ENCODE measurements at places on chromosomes 3 and 15.

GRCh38 chr3:113070681-113071113 lies 79.9 kb downstream of the GTPBP8 start:
- no peak for DNase-seq

- DNase-seq = peak; percentile 89
Measured at GRCh38 chr3:165855581-165855980, 18.4 kb upstream of the BCHE start.

GRCh38 chr3:146326875-146327543 lies 76.1 kb upstream of the PLSCR4 start:
- peak; percentile 44 for DNase-seq

DNA sequence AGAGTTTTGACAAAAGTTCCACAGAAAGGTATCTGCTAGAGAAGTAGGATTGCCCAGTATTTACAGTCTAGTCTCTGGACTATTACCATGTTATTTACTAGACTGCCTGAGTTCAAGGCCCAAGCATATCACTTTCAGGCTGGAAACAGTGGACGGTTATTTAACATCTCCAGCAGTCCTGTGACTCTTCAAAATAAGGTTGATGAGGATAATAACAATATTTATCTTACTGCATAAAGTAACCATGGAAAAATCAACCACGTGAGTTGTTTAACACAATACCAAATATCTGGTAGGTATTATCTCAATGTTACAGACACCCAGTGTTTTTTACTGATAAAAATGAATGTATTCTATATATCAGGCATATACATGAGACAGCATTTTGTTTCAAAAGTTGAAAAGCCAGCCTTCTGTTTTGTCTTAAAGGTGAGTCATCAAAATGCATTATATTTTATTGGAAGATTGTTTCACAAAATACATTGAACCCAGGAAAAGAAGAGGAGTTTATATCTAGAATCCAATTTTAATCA lies 535.8 kb downstream of the TBL1XR1 start:
- DNase-seq = no peak
